ENCODE measurements at places on chromosomes 2 and 18.

GRCh38 chr2:176082824-176083751 is 674 bp downstream of the EVX2 start:
- DNase-seq, result no peak

DNA sequence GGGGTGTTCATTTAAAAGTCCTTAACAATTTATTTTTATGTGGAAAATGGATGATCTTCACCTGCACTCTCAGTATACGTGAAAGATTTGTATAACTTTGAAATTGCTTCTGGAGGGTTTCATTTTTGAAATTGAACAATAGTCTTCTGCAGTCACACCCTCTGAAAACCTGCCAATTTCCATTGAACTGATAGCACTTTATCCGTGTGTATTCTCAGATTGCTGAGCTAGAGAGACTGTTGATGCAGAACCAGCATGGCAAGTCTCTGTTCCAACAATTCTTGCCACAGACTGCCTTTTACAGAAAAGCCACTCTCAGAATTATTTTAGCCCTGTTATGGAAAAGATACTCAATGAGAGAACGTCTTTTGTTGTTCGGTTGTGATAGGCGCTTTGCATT is 6.6 kb upstream of the GULP1 start:
- DNase-seq, result no peak

DNA sequence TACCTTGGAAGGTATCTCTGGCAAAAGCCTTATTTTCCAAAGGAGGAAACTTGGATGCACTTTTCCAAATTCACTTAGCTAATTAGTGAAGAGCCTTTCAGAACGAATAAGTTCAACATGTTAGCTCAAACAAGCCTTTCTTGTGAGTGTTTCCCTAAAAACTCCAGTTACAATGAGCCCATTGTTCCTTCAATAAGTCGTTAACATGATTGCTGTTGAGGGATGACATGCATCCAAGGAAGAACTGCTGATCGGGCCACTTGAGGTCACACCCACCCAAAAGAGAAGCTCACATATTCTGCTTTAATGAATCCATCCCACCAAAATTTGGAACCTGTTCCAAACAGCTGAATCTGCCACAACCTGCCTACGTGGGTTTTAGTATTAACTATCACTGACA is 48.1 kb upstream of the SLC35G4 start:
- DNase-seq, result no peak

DNA sequence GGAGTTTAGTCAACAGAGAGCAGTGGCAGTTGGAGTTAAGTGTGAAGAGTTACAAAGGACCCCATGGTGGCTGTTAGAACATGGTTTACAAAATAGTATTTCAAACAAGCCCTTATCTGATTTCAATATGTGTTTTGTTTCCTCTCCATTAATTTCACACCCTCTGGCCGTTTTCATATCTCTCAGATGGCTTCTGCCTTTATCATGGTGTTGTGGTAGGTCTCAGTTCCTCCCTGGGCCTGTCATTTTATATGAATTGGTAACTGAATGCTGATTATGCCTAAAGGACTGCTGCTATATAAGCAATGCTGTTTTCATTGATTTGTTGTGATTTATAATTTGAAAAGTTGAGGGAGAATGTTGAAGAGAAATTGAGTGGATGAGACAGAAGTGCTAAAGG is 686.7 kb downstream of the NYAP2 start:
- DNase-seq, result no peak

Data from GM18507 (cell line).